Ecto neural progenitor cell (in vitro differentiated cells): ENCODE measurements at places on chromosomes 16 and 17.

- DNase-seq, result no peak
Observed at GRCh38 chr17:48734333-48735061, 5.9 kb upstream of the HOXB13 start.

DNA sequence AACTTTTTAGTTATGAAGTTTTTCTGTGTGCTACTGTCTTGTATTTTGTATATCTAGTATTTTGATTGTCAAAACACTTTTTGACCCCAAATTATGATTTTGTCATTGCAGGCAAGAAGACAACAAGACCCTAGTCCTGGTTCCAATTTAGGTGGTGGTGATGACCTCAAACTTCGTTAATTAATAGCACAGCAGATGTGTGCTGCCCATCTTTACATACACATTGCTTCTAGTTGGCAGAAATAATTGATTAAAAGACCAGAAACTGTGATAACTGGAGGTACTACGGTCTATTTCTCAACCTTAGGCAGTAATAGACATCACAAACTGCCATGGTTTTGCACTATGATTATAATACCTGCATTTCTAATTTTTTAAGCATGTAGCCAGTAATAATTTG is 11.1 kb upstream of the PHAF1 start:
- DNase-seq, result no peak

GRCh38 chr17:79855331-79856124 is 16.3 kb upstream of the CBX4 start:
- DNase-seq, result no peak

GRCh38 chr17:75769536-75769935 is 4.5 kb upstream of the GALK1 start:
- no peak for DNase-seq

DNA sequence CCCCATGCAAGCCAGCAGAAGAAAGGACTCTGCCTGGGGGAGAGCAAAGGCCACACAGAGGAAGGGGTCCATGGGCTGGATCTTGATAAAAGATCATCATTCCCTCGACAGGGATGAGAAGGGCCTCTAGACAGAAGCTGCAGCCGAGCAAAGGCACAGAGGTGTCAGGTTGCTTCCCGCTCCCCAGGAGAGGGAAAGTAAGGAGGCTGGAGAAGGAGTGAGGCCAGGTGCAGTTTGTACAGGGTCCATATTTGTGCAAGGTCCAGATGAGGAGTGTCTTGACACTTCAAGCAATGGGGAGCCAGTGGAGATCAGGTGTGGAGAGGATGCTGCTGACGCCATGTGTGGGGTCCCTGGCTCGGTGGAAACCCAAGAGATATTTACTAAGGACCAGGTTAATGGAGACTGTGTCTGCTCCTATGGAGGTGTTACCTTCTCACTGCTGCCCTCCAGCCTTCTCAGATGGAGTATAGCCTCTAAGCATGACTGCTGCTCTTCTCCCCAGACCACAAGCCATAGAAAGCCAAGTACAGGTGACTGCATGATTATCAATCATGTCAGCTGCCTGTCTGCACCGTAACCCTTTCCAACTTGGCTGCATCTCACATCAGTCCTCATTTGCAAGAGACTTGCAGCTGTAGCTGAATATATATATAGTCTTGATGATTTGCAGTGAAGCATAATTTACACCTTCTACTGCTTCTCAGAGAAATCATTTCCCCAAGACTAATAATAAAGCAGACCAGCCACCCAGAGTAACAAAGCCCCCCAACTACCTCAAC is 21.1 kb downstream of the GAS7 start:
- DNase-seq, result no peak

DNA sequence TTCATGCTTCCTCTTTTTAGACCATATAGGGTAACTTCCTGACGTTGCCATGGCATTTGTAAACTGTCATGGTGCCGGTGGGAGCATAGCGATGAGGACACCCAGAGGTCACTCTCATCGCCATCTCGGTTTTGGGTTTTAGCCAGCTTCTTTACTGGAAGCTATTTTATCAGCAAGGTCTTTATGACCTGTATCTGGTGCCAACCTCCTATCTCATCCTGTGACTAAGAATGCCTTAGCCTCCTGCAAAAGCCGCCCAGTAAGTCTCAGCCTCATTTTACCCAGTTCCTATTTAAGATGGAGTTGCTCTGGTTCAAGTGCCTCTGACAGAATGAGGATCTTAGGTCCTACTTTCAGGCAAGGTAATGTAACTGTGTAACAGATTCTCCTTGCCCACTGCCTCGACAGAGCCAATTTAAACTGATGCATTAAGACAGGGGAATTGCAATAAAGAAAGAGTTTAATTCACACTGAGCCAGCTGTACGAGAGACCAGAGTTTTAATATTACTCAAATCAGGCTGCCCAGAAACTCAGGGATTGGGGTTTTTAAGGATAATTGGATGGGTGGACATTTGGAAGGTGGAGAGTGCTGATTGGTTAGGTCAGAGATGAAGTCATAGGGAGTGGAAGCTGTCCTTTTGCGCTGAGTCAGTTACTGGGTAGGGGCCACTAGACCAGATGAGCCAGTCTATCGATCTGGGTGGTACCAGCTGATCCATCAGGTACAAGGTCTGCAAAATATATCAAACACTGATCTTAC is 59.9 kb upstream of the ATF7IP2 start:
- no peak for DNase-seq

- DNase-seq, result no peak
Observed at GRCh38 chr17:691423-691822, 23.2 kb downstream of the VPS53 start.

GRCh38 chr17:58248955-58249269 is 10.5 kb downstream of the LPO start:
- no peak for DNase-seq

DNA sequence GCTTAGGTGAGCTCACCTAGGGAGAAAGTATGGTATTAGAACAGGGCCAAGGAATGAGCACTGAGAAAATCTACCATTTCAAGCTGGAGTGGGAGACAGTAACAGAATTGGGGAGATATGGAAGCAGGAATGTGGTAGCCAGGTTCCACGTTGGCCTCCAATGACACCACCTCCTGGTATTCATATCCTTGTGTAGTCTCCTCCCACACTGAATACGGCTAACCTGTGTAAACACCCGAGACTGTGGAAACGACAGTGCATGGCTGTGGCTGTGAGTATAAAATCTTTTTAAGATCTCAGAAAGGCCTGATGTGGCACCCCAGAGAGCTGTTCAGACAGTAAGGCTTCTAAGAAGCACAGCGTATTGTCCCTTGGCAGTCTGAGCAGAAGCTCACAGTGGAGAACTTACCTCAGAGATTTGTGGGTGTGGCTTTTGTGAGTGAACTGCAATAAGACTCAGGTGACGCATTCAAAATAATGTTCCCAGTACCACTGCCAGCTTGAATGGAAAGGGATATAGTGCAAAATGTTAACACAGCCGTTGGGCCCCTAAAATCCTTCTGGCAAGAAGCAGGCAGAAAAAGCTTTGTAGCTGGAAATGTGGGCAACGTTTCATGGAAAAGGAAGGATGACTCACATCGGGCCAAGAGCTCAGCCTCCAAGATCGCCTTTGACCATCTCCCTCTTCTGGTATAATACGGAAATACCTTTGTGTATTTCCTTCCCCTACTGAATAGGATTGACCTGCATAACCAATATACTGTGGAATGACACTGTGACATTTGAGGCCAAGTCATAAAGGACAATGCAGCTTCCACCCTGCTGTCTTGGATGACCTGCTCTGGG is 14.4 kb downstream of the SDR42E1 start:
- DNase-seq, result no peak

GRCh38 chr16:19003935-19004334 is 20.2 kb downstream of the TMC7 start:
- DNase-seq, result no peak

DNA sequence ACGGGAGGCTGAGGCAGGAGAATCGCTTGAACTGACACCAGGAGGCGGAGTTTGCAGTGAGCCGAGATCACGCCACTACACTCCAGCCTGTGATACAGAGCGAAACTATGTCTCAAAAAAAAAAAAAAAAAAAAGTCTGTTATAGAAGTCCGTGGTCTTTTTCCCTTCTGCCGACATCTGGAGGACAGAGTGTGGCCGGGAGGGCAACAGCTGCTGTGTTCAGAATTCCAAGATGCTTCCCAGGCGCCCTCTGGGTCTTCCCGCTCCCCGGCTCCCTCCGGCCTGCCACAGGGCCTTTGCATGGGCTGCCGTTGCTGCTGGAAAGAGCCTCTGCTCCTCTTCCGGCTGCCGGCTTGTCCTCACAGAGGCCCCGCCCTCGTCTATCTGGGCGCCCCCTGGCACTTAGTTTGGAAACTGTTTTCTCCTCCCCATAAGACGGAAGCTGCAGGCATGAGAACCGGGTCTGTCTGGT is 2.4 kb upstream of the CACNA1H start:
- DNase-seq, result no peak

- no peak for DNase-seq
Observed at GRCh38 chr16:1839554-1839953, 12.5 kb downstream of the FAHD1 start.

DNA sequence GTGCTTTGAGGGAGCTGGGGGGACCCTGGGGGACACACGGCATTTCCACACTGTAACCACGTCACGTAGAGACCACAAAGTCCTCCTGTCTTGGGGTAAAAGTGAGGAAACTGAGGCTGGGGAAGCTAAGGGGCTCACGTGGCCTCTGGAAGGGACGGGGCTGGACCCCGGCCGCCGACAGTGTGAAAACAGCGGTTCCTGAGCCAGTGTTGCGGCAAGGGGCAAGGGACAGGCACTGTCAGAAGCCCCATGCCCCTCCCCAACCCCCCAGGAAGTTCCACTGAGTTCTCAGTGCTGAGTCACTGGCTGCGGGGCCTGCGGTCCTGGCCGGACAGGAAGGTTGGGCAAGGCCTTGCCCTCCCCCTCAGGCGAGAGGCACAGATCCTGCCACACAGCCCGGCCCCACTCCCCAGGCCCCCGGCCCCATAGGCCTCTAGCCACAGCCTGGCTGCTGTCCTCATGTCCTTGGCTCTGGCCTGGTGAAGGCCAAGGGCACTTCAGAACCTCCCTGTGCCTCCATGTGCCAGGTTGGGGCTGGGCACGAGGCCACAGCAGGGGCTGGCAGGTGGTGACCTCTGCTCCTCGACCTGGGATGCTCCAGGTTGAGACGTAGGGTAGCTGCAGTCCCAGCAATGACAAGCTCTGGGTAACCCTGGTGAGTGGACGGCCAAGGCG is 5.0 kb upstream of the CCDC57 start:
- no peak for DNase-seq

- no peak for DNase-seq
Observed at GRCh38 chr17:5110816-5111215, 862 bp downstream of the ZNF232 start.

DNA sequence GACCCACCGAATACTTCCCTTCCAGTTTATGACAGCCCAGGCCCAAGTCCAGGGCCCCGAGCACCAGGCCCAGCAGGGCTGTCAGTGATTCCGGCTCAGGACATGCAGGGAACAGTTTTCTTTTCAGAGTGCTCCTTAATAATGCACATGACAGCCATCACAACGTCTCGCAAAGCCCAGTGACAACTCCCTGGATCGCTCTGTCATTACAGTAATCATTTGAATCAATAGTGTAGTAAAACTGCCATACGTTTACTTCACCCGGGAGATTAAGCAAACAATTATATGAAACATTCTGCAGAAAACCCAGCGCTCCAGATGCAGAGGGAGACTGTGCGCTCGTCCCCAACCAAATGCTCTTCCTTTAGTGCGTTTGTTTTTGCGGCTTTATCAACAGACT is 162.6 kb upstream of the CDH13 start:
- no peak for DNase-seq

- DNase-seq, result no peak
Observed at GRCh38 chr16:61403386-61403785, 632.9 kb downstream of the CDH8 start.

GRCh38 chr16:86476956-86477534 is 33.3 kb upstream of the FOXF1 start:
- no peak for DNase-seq

DNA sequence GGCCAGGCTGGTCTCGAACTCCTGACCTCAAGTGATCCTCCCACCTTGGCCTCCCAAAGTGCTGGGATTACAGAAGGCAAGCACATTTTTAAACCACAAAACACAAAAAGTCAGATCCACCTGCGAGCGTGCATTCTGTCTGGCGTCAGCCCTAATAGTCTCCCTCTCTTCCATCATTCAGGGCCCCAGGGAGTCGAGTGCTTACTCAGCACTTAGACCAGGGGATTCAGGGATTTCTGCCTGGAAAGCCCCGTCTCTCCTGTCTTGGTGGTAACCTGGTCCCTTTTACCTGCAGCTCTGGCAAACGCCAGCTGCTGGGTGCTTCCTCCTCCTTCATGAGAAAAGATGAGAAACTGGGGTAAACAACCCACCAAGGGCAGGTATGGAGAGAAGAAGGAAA is 443.1 kb downstream of the SOX9 start:
- no peak for DNase-seq

- DNase-seq, result no peak
Observed at GRCh38 chr17:55322453-55322985, 57.8 kb downstream of the HLF start.
